ENCODE measurements at places on chromosomes 16 and 17. TPM values are rescaled to one million over a fixed set of nuclear protein-coding genes. Genes with fewer than 3 reads are reported as not detected.

Gene PIPOX
- total RNA-seq = 3.0 TPM

Gene ACLY
- 64.1 TPM for total RNA-seq

Gene PRM2
- total RNA-seq = not detected

Gene CD300LB
- total RNA-seq = not detected

Gene PRSS27
- total RNA-seq = 1.3 TPM

Gene HOXB4
- total RNA-seq = 7.0 TPM

Gene SPHK1
- 84.0 TPM for total RNA-seq

Gene IRX5
- 2.5 TPM for total RNA-seq

Gene TPSB2
- not detected for total RNA-seq

Gene DHODH
- total RNA-seq = 3.3 TPM

Gene CTRB1
- not detected for total RNA-seq

Gene HSD17B1
- 4.7 TPM for total RNA-seq

Gene DBNDD1
- 1.7 TPM for total RNA-seq

Gene ENDOV
- total RNA-seq = 12.4 TPM

Gene CCL14
- not detected for total RNA-seq

Gene CKLF
- total RNA-seq = 73.4 TPM

Gene NTN3
- 0.45 TPM for total RNA-seq

Gene XAF1
- total RNA-seq = 47.1 TPM

Gene SEPTIN12
- not detected for total RNA-seq

Gene TTYH2
- 2.4 TPM for total RNA-seq

Gene GJC1
- total RNA-seq = 21.1 TPM

Gene CD300A
- not detected for total RNA-seq

Gene ORC6
- 3.5 TPM for total RNA-seq

Gene TMEM238L
- not detected for total RNA-seq

Gene MFSD11
- 40.5 TPM for total RNA-seq

Gene WNT9B
- total RNA-seq = not detected

Gene KCTD5
- total RNA-seq = 14.1 TPM

Gene RAMP2
- 0.27 TPM for total RNA-seq

Gene OR3A3
- total RNA-seq = not detected

Gene TP53TG3B
- not detected for total RNA-seq

Gene MPV17L
- 1.1 TPM for total RNA-seq

Gene SOCS7
- 11.7 TPM for total RNA-seq

Gene EXOC3L1
- total RNA-seq = 0.98 TPM

Gene CA5A
- total RNA-seq = not detected

Gene ALOX15
- not detected for total RNA-seq

Gene SEC14L5
- 1.2 TPM for total RNA-seq

Gene PDK2
- 37.8 TPM for total RNA-seq

Gene GJD3
- 5.9 TPM for total RNA-seq

Gene OR4D1
- not detected for total RNA-seq

Gene HOXB8
- 0.09 TPM for total RNA-seq

Gene TP53TG3C
- total RNA-seq = not detected

Gene SETD6
- total RNA-seq = 11.7 TPM

Gene TRIM65
- total RNA-seq = 11.4 TPM

Gene TENT4B
- 3.8 TPM for total RNA-seq

Gene TVP23A
- not detected for total RNA-seq

Gene LRRC75A
- total RNA-seq = 6.1 TPM

Gene KRTAP2-3
- total RNA-seq = not detected

Gene VPS35
- total RNA-seq = 154 TPM

Gene APOH
- total RNA-seq = not detected

Gene FOXF1
- total RNA-seq = 1.6 TPM

Gene ARHGDIG
- total RNA-seq = 1.6 TPM

Gene CCNF
- total RNA-seq = 2.2 TPM

Gene SCARF1
- total RNA-seq = 1.3 TPM
